ENCODE measurements at places on chromosomes 11 and 22. TPM values are rescaled to one million over a fixed set of nuclear protein-coding genes. Genes with fewer than 3 reads are reported as not detected.

GRCh38 chr22:46453829-46454503 lies 83.5 kb downstream of the CELSR1 start:
- no peak for DNase-seq

DNA sequence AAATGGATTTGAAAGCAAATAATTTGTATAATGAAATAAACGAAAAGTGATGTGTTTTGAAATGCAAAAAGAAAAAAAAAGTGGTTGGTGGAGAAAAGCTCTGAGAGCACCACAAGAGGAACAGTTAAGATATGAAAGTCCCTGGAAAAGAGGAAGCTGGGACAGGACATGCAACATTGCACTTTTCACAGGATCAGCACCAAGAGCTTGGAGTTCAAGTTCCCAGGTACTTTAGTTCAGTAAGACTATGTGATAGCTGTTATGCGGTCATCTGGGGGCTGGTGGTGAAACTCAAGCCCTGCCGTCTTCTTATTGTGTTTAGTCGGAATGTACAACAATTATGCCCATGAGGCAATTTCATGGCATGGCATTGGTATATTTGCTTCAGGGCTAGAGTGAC lies 17.1 kb upstream of the MS4A4A start:
- DNase-seq, result no peak

DNA sequence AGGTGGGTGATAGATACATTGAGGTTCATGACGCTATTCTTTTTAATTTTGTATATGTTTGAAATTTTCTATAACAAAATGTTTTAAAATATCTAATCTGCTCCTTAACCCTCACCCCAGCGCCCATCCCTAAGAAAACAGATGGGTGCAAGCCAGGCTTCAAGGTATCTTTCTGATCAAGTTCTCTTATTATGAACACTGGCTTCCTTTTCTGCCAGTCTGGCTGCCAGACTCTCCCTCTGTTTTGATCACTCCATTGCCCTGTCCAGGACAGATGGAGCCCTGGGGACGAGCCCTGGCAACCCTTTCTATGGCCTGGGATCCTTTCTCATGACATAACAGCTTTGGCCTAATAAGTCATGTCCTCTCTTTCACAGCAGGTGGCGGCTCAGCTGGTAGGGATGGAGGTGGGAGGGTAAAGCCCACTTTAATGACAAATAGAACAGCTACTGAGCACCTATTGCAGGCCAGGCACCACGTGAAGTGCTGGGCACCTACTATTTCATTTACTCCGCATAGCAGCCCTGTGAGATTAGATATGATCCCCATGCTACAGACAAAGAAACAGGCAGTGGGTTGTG lies 38.4 kb downstream of the DRD2 start:
- no peak for DNase-seq

Gene FAM181B
- 0.15 TPM for polyA plus RNA-seq

Measured in right lung (tissue), 10 donors.